IMR-90 (cell line): ENCODE measurements at places on chromosomes 3 and 15. TPM values are rescaled to one million over a fixed set of nuclear protein-coding genes. Genes with fewer than 3 reads are reported as not detected.

- DNase-seq, result no peak
Measured at GRCh38 chr3:50373146-50374051, 14.1 kb upstream of the TMEM115 start.

GRCh38 chr15:69325456-69325971 is 26.8 kb downstream of the PAQR5 start:
- DNase-seq, result no peak

DNA sequence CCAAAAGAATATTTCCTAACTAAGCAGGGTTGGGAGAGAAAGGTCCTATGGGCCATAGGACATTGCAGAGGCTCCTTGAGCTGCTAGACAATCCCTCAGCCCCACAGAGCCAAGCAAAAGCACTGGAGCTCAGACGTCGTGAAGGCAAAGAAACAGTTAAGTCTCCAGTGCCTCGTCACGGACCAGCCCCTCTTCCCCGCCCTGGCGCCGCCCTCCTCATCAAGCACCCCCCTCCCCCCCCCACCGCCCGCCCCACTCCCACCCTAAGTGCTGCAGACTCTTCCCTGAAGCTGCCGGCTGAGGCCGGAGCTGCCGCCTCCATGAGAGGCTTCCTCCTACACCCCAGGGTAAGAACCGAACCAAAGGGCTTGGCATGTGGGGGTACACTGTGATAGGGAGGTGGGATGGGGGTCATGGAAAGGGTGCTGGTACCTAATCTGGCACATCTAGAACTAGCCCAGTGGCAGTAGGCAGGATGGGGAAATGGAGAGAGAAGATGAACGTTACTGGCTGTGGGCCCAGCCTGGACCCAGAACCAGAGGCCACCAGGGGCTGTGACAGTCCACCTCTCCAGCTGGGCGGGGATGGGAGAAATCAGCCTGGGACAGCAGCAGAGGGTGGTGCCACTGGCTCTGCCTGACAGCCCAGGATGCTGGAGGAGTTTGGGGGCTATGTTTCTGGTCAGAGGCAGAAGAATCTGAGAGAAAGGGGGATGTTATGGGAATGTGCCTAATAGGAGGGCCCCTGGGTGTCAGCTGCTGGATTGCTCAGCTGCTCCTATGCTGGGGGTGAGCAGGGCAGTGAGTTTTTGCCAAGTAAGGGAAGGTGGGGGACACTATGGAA is at the start of gene MAP1A:
Gene MAP1A, plus strand, starts transcription at position 255 of the 843 bp plus-strand sequence. CDS start 3,866 bp downstream, outside the sequence.
- DNase-seq, result peak; percentile 71

DNA sequence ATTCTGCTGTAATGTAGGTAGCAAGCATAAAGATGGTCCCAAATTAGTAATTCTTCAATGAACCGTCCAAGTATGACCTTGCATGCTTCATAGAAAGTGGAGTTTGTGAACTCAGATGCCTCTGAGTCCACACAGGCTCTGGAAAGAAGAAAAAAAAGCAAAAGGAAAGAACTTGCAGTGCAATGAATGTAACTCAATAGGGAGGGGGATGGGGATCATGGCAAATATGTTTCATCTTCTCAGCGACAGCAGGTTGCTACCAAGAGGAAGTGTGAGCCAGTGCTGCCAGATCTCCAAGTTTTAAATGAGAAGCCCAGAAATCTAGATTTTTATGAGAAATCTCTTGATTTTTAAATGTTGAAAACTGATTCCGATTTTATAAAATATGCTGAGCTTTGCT is 50.3 kb downstream of the IL20RB start:
- no peak for DNase-seq

The GAP43 gene
- polyA plus RNA-seq, result 0.50 and 0.51 TPM in 2 replicates

DNA sequence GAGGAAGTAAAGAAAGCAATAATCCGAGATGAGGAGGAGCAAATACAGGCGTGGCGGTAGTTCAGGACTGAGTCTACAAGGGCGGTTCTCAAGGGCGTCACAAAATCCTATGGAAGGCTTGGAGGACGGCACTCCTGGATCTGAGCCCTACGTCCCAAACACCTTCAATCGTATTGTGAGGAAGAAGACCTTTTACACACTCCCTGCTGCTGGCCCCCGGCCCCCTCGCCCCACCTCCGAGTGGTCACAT is 747 bp downstream of the PLD1 start:
- DNase-seq, result peak; percentile 68

GRCh38 chr15:89783861-89784685 is 7.9 kb downstream of the MESP2 start:
- no peak for DNase-seq

The KCNAB1 gene
- polyA plus RNA-seq, result 0.07 and 0.13 TPM in 2 replicates

GRCh38 chr15:100468285-100468684 is 60.5 kb downstream of the CERS3 start:
- DNase-seq, result no peak
